GM10248 (cell line): ENCODE measurements at places on chromosomes 7 and 10.

- DNase-seq: no peak
Observed at GRCh38 chr10:117546581-117547015, 4.1 kb downstream of the EMX2 start.

- DNase-seq: no peak
Observed at GRCh38 chr10:75505840-75506506, 74.5 kb downstream of the LRMDA start.

DNA sequence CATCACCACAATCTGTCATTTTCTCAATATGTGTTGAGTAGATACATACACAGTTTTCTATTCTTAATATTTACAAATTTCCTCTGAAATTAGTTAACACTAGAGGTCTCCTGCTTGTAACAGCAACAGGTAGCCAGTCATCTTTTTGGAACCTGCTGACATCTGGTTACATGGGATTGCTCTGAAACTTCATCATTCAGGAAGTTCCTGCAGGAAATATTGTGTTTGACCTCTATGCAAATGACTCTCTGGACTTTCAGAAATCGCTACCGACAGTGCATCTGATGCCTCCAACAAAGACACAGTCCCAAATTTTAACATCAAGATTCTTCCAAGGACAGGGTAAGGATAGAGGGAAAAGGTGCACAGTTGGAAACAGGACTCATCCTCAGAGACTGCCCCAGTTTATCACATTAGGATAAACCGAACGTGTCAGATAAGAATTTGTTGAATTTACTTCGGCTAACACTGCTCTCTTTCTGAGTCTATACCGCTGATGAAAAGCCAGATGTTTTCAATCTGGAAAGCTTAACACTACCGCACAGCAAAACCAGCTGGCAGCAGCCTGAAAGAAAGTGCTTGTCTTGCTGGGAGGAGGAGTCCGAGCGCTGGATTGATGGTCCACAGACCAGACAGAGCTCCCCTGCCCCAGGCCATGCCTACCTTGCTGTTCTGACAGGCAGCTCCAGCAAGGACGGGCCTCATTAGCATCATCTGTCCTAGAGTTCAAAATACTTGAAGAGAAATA, 633.4 kb downstream of the PARD3 start:
- no peak for DNase-seq

- no peak for DNase-seq
Observed at GRCh38 chr10:675532-675931, 13.9 kb downstream of the DIP2C start.

- DNase-seq: no peak
Observed at GRCh38 chr7:18513343-18513742, 17.8 kb downstream of the HDAC9 start.

GRCh38 chr10:77710759-77711682, 73.4 kb upstream of the KCNMA1 start:
- peak; percentile 87 for DNase-seq

DNA sequence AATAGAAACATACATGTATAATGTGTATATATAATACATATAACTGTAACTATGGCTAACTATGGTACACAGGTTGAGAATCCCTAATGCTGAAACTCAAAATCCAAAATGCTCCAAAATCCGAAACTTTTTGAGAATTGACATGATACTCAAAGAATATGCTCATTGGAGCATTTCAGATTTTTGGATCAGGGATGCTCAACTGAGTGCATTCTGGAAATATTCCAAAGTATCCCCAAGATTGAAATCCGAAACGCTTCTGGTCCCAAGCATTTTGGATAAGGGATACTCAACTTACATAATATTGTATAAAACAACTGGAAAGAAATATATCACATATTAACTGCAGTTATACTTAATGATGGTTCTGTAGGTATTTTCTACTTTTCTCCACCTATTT, 94.2 kb upstream of the ASAH2 start:
- no peak for DNase-seq

GRCh38 chr10:84938117-84938905, 609.9 kb downstream of the CCSER2 start:
- no peak for DNase-seq

DNA sequence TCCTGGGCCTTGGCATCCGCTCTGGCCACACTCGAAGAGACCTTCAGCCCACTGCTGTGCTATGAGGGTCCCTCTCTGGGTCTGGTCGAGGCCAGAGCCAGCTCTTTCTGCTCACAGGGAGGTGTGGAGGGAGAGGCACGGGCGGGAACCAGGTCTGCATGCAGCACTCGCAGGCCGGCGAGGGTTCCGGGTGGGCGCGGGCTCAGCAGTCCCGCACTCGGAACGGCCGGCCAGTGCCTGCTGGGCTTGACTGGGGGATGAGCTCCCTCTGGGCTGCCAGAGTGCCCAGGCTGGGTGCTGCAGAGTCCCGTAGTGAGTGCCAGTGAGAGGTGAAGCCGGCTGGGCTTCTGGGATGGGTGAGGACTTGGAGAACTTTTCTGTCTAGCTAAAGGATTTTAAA, 882.7 kb downstream of the XPNPEP1 start:
- DNase-seq: no peak

DNA sequence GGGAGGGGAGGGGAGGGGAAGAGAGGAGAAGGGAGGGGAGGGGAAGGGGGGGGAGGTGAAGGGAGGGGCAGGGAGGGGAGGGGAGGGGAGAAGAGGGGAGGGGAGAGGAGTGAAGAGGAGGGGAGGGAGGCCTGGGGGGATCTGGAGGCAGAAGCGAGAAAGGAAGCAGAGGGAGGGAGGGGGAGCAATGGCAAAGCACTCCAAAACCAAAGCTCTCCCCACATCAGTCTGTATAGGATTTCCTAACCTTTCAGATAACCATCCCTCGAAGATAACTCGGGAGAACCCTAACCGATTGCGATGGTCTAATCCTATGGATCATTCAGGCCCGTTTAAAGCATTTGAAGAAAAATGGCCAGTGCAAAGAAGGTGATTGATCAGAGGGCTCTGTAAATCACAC, 19.0 kb downstream of the EBF3 start:
- DNase-seq: no peak

- DNase-seq: no peak
Observed at GRCh38 chr10:129033790-129034272, 433.2 kb upstream of the MGMT start.

GRCh38 chr7:38660427-38661099, 29.4 kb upstream of the AMPH start:
- DNase-seq: peak; percentile 49

- DNase-seq: no peak
Observed at GRCh38 chr10:51367127-51367526, 292.8 kb downstream of the PRKG1 start.

DNA sequence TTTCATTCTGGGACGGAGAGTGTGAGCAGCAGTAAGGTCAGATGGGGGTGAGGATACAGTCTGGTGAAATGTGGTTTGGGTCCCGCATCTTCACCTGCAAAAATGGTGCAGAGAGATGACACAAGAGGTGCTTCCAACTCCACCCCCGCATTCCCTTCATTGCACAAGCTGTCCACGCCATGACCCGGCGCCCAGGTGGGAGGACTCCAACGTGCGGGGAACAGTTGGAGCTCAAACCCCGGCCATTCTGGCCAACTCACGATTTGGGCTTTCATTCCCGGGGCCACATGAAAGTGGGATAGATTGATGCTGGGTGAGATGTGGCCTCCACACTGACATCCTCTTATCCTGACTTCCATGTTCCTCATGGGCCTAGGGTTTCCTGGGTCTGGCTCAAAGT, 34.6 kb upstream of the ZNF273 start:
- no peak for DNase-seq

- DNase-seq: peak; percentile 6
Observed at GRCh38 chr10:108852211-108852610, 1071.1 kb downstream of the XPNPEP1 start.

GRCh38 chr7:69295977-69296376, 302.3 kb upstream of the AUTS2 start:
- no peak for DNase-seq

DNA sequence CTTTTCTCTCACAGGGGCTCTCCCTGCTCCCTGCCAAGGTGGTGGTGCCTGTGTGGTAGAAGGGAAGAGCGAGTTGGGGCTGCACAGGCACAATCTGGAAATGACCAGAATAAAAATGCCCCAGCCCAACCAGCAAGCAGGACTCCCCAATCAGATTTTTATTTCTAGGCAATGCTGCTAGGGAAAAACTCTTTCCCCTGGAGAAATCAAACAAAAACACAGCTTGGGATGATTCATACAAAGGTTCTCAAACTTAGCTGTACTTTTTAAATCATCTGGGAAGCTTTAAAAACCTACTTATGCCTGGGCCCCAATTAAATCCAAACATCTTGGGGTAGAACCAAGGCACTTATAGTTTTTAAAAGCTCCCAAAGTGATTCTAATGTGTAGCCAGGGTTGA, 243.2 kb downstream of the HTR7 start:
- no peak for DNase-seq

- DNase-seq: no peak
Observed at GRCh38 chr10:125396676-125397075, 236.3 kb upstream of the CTBP2 start.

DNA sequence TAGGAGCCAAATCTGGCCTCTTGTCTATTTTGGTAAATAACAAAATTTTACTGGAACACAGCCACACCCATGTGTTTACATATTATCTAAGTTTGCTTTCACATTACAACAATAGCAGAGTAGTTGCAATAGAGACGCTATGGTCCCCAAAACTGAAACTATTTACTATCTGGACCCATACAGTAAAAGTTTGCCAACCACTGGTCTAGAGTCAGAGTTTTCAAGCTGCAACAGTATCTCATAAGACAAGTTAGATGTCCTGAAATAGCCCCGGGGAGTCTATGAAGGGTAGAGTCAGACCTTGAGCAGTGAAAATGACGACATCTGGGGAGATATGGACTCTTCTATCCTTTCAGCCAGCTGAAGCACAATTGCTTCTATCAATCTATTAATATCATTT, 74.2 kb downstream of the CTNNA3 start:
- DNase-seq: no peak

DNA sequence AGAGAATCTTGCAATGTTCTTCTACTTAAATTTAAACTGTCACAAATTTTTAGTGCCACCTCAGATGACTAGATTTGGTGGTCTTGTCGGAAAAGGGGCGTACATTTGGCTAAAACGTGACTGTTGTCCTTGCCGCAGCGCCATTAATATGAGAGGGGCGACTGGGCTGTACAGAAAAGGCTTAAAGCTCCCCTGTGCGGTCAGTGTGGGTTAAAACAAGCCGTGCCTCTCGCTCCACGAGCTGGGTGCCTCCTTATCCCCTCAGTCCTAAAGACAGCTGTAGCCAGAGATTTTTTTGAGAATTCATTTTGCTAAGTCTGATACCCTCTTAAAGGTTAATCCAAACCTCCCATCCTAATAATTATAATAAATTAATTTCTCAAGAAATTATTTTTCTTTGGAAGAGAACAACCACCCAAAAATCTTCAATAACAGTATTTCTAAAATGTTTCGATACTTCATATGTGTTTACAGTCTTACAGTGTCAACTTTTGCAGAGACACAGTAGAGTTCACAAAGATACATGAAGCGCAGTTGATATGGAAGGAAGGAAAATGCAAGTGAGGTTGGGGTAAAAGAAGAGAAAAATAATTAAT, 68.6 kb downstream of the C7orf25 start:
- DNase-seq: peak; percentile 28

DNA sequence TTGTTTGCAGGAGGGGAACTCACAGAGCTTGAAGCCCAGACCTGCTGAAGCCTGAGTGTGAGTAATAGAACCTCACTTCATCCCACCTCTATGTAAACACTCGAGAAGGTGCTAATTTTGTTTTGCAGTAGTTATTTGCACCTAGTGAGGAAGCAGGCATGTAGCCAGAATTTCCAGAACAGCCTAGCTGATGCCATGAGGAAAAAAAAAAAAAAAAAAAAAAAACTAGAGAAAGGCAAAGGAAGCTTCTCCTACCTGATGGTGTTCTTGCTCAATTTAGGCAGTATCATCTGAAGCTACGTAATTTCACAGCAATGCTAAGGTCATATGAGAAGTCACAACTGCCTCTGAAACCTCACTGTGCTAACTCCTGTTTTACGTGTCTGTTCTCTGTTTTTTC, 13.6 kb upstream of the GPR37 start:
- no peak for DNase-seq

DNA sequence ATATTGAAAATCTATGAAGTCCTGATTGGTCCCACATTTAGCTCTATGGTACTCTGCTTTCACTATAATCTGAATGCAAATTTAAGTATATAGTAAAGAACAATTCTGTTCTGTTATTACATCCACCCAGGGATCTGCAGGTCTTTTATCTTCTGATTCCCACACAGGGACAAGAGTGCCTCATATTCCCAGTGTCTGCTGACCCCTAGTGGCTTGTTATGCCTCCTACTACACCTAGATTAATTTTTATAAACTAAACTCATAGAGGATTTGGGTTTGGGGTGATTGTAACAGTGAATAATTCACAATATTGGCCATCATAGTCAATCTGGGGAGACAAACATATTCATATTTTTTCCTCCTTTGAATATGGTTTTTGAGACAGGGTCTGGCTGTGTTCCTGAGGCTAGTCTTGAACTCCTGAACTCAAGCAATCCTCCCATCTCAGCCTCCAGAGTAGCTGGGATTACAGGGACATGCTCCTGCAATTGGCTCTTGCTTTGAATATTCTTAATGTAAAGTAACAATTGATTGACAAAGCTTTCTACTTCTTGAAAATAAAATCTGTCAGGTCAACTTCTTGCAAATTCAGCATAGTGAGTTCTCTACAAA, 282.1 kb downstream of the KCND2 start:
- peak; percentile 27 for DNase-seq

GRCh38 chr7:140232957-140233917, 56.5 kb upstream of the KDM7A start:
- peak; percentile 39 for DNase-seq

DNA sequence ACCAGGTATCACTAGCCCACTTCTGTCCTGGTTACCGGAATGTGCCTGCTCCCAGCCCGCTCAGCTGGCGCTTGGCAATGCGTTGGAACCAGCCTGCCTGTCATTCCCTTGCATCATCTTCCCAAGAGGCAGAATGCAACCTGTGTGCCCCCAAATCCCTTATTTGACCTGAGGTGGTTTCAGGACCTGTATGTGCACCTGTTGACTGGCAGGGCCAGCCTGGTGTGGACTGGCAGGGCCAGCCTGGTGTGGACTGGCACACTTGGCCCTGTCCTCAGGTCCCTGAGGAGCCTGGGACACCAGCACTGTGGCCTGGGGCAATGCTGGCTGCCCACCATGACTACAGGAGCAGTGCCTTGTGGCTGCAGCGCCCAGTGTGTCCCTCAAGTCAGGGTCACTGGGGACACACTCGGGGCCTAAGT, 38.2 kb downstream of the ZNF467 start:
- no peak for DNase-seq
